ENCODE measurements at places on chromosomes 3 and 15. TPM values are rescaled to one million over a fixed set of nuclear protein-coding genes. Genes with fewer than 3 reads are reported as not detected.

DNA sequence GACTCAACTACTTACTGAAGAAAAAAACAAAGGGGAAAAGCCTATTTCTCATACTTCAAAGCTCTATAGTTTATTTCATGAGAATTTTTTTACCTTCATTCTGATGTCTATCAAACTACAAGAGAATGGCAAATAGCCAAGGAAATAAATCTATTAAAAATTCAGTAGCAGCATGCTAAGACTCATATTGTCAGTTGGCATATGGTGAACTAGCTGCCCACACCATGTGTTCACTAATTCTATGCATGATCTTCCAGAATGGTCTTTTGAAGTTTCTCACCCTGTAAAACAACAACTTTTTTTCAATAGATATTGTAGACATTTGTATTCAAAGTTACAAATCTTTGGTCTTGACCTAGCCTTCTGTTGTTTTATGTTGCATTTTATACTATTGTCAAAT, 386.2 kb downstream of the RSL24D1 start:
- DNase-seq = no peak

Gene PDZRN3
- 24.7 TPM for total RNA-seq

Gene COL8A1
- total RNA-seq = 2.3 TPM

DNA sequence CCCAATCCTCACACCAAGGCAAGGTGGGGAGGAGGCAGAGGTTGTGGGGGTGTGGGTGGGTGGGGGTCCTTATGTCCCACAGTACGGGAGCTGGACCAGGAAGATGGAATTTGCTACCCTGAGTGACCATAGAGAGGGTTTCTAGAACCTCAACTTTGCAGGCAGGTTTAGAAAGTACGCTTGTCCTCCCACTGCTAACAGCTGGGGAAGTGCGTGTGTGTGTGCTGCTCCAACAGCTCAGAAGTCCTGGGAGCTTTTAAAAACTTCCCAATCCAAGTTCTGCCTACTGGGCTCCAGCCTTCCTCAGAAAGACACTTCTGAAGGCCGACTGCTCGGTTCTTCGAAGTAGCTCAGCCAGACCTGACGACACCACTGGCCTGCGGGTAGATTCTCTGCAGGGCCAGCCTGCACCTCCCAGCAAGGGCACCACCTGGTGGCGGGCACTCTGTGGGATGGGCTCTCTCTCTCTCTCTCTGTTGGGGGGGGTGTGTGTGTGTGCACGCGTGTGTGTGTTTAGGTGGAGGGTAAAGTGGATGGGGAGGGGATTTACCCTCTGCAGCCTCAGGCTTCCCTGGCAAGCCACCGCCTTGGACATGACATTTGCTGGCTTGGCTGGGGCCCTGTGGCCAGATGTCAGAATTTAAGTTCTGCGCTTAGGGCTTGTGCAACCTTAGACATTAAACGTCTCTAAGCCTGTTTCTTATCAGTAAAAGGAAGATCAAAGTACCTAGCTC, 15.6 kb downstream of the TMEM158 start:
- peak; percentile 58 for DNase-seq

Gene TNK2
- total RNA-seq = 18.6 TPM

- no peak for DNase-seq
Measured at GRCh38 chr15:48590723-48591122, 54.8 kb downstream of the FBN1 start.

DNA sequence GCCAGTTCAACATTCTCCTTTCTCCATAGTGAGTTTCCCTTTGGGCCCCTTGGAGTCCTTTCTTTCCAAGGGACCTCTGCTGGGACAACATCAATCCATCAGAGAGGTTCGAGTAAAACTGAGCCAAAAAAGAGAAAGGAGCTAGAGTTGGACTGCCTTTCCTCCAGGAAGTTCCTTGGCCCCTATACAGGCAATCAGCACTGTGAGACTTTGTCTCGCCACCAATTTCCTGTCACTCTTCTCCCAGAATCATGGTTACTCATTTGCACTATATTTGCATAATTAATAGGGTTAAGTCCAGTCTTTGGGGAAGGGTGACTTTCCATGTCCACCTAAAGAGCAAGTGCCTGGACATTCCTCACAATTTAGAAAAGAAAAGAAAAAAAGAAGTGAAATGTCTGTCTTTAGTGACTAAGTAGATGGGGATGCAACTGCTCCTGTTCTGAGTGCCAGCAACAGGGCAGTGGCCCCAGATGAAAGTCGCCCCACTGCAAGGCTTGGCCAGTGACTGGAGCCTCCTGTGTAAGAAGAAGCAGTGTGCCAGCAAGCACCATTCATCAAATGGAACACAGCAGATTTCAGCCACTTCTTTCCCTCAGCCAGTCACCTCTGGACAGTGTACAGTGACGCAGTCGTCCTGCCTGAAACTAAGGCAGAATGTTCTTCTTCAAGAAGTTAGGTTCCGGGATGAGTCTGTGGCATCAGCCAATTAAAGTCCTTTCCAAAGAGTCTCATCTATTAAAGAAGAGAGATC, 91.6 kb downstream of the FSIP1 start:
- no peak for DNase-seq

- DNase-seq = no peak
Measured at GRCh38 chr3:53092942-53093341, 37.3 kb downstream of the RFT1 start.

DNA sequence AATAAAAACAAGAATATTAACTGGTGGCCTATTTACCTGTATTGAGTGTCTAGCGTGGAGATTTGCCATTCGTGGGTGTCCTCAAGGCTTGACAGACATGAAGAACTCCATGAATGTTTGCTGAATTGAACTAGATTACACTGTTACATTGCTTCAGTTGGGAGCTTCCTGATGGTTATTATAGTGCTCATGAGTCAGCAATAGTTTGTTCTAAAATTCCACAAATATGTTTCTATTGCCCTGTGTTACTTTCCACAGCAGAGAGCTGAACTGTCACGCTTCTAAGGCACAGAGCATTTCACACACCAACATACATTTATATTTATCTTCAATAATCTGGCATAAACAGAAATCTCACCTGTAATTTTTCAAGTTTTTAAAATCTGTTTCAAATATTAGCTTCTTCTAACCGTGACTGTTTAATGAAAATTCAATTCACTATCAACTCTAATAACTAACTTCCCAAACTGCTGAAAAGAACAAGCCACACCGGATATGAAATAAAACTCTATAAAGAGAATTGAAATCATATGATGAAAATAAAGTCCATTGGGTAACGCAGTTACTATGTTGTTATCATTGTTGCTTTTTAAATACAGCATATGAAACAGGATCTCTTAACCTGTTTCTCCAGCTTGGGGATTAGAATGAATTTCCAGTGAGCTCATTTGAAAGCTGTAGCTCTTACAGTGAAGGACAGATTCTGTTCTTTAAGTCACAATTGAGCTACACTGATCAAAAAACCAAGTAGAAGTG, 61.2 kb upstream of the MCF2L2 start:
- no peak for DNase-seq

DNA sequence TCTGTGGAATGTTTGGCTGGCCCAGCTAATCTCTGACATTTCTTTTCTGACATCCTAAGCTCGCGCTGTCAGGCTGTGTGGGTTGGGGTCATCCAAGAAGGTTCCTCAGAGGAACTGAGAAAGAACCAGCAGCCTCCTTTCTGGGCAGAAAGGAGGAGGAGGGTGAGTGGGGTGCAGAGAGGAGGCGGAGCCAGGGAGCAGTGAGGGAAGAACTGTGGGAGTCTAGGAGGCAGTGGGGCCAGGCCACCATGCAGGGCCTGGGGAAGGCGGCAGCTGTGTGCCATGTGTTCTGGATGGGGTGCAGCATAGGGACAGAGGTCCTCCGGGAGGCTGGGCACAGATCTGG, 5.3 kb downstream of the SEMA7A start:
- DNase-seq = peak; percentile 54

Gene FGF7
- total RNA-seq = 45.4 TPM

DNA sequence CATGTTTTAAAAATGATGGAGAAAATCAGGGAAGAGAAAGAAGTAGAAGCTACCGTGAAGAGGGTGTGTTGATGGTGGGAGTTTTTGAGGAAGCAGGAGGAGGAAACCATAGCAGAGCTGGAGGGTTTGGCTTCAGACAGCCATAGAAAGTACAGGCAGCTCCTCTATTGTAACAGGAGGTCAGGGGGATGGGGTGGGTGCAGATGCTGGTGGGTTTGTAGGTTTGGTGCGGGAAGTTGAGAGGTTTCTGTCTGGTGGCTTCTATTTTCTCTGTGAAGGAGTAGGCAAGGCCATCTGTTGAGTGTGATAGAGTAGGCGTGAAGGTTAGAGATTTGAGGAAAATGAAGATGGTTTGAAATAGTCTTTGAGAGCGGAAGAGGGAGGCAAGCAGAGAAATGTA, 97.7 kb upstream of the TBC1D5 start:
- no peak for DNase-seq

GRCh38 chr3:194100856-194101390, 35.0 kb upstream of the HES1 start:
- peak; percentile 70 for DNase-seq

DNA sequence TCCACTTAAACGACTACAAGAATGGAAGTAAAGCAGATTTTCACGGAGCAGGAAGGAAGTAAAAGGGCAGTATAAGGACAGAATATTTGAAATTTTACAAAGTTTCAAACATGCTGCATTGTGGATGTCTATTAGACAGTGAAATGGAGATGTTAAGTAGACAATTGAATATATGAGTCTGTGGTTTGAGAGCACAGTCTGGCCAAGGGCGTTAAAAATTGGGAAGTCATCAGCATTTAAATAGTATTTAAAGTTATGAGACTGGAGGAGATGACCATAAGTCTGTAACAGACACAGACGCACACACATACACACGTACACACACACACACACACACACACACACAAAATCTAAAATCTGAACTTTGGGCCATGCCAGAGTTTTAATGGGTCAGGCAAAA, 935.9 kb downstream of the EPHA3 start:
- no peak for DNase-seq

Gene NAALADL2
- 34.7 TPM for total RNA-seq

- no peak for DNase-seq
Measured at GRCh38 chr15:45710657-45711056, 75.8 kb downstream of the SQOR start.

GRCh38 chr15:70114221-70114620, 16.5 kb upstream of the TLE3 start:
- no peak for DNase-seq

DNA sequence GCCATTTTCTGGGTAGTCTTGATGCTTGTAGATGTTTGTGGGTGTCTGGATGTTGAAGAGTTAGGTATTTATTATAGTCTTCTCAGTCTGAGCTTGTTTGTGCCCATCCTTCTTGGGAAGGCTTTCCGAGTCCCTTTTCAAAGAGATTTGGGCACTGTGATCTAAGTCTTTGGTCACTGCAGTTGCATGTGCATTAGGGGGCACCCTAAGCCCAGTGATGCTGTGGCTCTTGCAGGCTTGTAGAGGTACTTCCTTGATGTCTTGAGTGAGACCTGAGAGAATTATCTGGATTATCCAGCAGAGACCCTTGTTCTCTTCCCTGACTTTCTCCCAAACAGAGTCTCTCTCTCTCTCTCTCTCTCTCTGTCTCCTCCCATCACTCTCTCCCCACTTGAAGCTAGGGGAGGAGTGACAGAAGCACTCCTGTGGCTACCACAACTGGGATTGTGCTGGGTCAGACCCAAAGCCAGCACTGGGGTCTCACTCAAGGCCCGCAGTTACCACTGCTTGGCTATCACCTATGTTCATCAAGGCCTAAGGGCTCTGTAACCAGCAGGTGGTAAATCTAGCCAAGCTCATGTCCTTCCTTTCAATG, 68.5 kb downstream of the TMCO5A start:
- no peak for DNase-seq

- no peak for DNase-seq
Measured at GRCh38 chr3:128746881-128747280, 20.9 kb downstream of the RAB7A start.

Gene CCDC9B
- total RNA-seq = 23.1 TPM

- no peak for DNase-seq
Measured at GRCh38 chr3:26536955-26537354, 85.6 kb upstream of the LRRC3B start.

Gene TUSC7
- total RNA-seq = not detected

- DNase-seq = no peak
Measured at GRCh38 chr15:62068071-62068809, 1.5 kb downstream of the C2CD4A start.

GRCh38 chr15:23081271-23081670, 41.9 kb upstream of the TUBGCP5 start:
- no peak for DNase-seq

- no peak for DNase-seq
Measured at GRCh38 chr15:73284090-73284716, 84.6 kb downstream of the HCN4 start.

DNA sequence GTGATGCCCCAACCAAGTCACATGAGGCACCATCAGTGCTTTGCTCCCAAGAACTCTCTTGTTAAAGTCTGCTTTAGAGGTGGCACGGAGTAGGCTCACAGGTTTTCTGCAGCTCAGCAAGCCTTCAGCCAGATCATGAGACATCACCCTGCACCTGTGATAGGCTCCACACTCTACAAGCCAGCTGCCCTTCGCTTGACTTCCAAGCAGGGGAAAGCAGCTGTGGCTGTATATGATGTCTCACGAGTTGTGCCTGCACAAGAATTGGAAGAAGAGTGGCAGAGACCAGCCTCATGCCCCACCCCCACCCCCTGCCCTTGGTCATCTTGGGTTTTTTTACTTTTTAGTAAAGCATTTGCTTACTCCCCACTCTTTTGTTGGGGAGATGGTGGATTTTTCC, 22.5 kb downstream of the MRPS11 start:
- no peak for DNase-seq

Gene THBS1
- 108 TPM for total RNA-seq

Gene ITPKA
- 95.6 TPM for total RNA-seq

DNA sequence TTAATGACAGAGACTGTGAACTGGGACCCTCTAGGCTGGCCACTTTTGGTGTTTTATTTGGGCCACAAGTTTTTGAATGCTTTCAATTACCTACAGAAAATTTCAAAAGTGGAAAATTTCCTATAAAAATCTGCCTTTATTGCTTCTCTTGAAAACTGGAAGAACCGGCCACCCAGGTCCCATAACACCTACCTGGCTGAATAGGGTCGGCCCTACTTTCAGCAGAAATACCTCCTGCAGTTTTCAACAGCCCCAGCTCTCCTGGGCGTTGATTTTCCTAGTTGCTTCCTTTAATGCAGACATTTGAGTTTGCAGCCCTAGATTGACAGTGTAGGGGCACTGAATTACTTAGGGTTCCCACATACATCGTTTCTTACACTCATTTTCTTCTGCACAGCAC, 719 bp upstream of the SRPRB start:
- DNase-seq = no peak

Gene SIDT1
- total RNA-seq = 62.5 TPM

- DNase-seq = no peak
Measured at GRCh38 chr3:28125342-28125741, 116.1 kb upstream of the CMC1 start.

DNA sequence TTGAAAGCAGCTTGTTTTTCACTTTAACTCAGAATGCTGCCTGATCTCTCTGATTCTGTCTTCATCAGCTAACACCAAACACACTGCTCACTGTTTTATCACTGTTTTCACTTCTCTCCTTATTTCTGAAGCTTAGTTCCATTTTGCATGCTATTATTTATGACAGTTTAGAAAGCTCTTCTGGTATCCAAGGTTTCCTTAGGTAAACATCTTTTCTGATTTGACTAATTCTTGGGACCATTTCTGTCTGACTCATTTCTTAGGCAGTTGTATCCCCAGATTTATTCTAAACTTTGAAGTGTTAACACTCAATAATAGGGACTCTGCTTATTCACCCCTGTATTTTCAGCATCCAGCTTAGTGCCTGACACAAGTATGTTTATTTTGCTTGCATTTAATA, 167.7 kb downstream of the BCHE start:
- DNase-seq = no peak

Measured in Peyer's patch (tissue), 4 donors.